ENCODE measurements at places on chromosomes 7 and 10.

DNA sequence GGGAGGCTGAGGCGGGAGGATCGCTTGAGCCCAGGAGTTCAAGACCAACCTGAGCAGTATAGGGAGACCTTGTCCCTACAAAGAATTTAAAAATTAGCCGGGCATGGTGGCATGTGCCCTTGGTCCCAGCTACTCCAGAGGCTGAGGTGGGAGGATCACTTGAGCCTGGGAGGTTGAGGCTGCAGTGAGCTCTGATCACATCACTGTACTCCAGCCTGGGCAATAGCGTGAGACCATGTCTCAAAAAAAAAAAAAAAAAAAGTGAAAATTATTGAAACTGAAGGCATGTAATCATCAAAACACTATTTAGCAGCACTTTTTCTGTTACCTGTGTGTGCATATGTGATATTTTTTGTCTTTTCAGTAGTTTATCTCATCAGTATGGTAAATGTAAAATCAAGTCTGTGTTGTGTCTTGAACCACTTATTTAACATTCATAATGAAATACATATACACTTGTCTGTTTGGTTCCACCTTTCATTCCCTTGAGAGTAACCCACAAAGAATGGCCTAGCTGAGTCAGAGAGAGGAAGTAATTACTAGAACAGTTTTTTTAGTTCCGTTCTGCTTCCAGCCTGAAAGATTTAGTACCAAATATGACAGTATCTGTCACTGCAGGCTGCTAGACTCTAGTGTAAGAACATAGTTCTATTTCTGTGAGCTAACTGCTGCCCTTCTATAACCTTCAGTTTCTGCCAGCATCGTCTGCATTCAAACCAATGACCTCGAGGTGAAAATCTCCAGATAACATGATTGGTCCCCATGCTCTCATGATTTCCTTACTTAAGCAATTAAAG is 68.6 kb downstream of the MMRN2 start:
- no peak for DNase-seq

GRCh38 chr7:109179601-109180000 is 609.9 kb downstream of the DNAJB9 start:
- DNase-seq = no peak

- no peak for DNase-seq
Measured at GRCh38 chr10:2543142-2543886, 524.0 kb upstream of the PFKP start.

DNA sequence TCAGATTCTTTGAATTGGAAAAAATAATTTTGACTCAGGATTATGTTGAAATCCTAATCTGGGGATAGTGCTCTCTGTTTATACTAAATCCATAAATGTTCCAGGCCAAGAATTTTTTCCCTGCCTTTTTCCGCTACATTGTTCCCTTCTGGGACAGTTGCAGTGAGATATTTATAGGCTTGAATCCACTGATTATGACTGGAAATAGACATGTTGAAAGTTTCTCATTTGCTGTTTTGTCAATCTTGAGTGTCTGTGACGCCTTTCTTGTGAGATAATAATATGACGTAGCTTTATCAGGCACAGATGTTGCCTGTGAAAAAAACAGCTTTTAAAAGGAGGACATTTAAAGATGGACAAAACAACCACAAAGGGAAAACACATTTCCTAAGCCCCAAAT is 155.9 kb downstream of the ARID5B start:
- no peak for DNase-seq

DNA sequence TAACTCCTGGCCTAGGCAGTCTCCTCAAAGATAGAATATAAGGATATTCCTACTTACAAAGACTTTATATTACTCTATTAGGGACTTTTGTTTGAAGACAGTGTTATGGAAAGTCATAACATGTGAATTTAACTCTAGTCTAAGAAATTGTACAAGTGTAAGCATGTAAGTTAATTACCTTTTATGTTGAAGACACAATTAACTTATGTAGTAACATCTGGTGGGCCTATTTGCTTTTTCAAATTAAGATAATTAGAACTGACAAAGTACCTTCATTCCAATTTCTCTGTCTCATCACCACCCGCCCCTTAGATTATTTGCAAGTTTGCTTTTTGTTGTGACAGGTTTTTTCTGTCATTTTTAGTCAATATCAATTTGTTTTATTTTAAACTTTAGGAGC is 126.0 kb upstream of the THSD7A start:
- DNase-seq = no peak

GRCh38 chr7:151385626-151386300 is 24.1 kb downstream of the WDR86 start:
- no peak for DNase-seq

GRCh38 chr7:154569916-154570315 is 433.0 kb downstream of the PAXIP1 start:
- no peak for DNase-seq

- DNase-seq = no peak
Measured at GRCh38 chr7:114916261-114916892, 5.5 kb upstream of the MDFIC start.

- DNase-seq = no peak
Measured at GRCh38 chr7:50978633-50979215, 196.0 kb upstream of the GRB10 start.

DNA sequence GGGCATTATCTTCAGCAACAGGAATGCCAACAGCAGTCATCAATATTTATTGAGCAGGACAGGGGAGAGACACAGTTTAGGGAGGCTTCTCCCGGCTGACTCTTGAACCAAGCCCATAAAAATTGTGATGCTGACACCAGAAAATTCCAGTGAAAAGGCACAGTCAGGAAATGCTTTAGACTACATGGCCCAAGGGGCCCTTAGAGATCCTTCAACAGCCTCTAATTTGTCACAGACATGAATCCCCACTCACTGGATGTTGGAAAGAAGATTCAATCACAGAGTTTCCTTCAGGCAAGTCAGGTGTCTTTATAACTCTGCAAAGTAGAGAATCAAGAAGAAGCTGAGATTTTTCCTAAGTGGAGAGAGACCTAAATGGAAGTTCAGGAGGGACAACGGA is 1.2 kb downstream of the GJC3 start:
- DNase-seq = no peak

Data from Caki2 (cell line).